NCI-H446 treated with DMSO at 0.1 percent for 48 hours (cell line): ENCODE measurements at places on chromosomes 4 and X.

- no peak for DNase-seq
Measured at GRCh38 chr4:109801099-109801789, 555 bp downstream of the CFI start.

GRCh38 chr4:100417565-100417964 lies 100.3 kb downstream of the EMCN start:
- no peak for DNase-seq

- DNase-seq = no peak
Measured at GRCh38 chr4:181004056-181004455, 1239.1 kb upstream of the TENM3 start.

- DNase-seq = peak; percentile 23
Measured at GRCh38 chr4:142846108-142846728, at the start of gene INPP4B. Gene INPP4B (minus strand): TSS chr4:142846301.

DNA sequence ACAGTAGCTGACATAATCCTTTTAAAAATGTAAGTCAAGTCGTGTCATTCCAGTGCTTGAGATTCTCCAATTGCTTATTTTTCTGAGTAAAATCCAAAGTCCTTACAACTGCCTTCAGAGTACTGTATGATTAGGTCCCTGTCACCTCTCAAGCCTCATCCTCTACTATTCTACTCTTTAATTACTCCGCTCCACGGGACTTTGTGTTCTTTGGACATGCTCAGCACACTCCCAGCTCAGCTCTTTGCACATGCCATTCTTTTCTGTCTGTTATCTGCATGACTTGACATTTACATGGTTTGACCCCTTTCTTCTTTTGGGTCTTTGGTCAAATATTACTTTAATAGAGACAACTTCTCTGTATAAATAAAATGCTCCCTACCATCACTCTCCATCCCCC lies 15.1 kb downstream of the FAM47E start:
- DNase-seq = no peak

DNA sequence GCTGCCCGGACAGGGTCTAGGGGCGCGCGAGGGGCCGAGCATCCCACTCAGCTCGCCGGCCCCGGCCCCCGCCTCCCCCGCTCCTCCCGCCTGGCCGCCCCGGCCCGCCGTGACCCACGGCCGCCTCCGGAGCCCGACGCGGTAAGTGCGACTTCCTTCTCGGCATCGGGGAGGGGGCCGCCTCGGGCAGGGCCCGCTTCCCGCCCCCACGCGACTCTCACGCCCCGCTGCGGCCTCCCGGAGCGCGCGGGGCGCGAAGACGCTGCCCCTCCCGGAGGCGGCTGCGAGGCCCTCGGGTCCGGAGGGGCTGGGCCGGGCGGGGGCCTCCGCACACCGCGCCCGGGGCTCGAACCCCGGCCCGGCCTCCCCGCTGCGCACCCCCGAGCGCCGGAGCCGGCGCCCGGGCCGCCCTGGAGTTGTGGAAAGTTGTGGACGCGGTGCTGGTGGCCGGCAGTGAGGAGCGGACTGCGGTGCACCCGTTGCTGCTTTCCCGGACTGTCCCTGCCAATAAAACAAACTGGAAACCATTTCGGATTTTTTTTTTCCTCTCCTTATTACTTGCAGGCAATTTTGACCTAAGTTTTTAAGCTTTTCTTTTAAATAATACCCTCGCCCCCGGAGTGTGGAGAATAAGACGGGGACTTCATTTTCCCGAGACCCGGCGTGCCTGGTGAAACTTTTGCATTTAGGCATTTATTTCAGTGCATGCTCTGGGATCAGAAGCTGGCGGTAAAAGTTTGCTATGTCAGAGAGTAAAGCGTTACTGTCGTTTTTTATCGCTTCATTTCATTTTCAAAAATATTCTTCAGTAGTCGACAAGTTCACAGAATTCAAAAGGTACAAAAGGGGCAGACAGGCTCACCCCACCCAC lies 13.0 kb upstream of the TMEM156 start:
- DNase-seq = no peak

DNA sequence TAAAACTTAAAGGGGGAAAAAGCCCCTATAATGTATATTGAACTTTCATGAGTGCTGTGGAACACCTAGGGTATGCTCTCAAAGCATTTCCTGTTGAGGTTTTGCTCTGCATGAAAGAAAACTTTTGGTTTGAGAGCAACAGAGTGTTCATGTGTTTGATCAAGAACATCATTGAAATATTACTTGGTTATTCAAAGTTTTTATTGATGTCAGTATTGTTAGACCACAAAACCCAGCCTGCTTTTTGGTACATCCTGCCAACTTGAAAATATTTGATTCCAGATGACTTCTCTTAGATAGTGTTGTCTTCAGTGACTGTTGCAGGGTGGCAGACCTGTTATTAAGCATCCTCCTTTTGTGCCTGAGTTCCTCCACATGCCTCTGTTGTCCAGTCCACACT lies 68.0 kb downstream of the N4BP2 start:
- no peak for DNase-seq

DNA sequence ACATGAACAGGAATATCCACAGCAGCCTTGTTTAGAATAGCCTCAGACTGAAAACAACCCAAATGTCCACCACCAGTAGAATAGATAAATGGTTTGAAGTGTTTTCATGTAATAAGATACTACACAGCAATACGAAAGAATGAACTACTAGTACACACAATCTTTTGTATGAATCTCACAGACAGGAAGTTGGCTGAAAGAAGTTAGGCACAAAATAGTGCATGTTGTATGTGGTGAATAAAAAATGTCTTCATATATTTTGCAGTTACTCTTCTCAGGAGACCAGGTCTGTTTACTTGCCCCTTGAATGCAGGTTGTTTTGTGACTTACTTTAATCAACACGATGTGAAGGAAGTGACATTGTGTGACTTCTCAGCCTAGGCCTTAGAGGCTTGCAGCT lies 75.9 kb upstream of the LEF1 start:
- no peak for DNase-seq

- DNase-seq = no peak
Measured at GRCh38 chr4:24657768-24658617, 73.6 kb upstream of the DHX15 start.

GRCh38 chr4:24805067-24805466 lies 9.7 kb downstream of the SOD3 start:
- DNase-seq = no peak
